ENCODE measurements at places on chromosomes 13 and 19. TPM values are rescaled to one million over a fixed set of nuclear protein-coding genes. Genes with fewer than 3 reads are reported as not detected.

DNA sequence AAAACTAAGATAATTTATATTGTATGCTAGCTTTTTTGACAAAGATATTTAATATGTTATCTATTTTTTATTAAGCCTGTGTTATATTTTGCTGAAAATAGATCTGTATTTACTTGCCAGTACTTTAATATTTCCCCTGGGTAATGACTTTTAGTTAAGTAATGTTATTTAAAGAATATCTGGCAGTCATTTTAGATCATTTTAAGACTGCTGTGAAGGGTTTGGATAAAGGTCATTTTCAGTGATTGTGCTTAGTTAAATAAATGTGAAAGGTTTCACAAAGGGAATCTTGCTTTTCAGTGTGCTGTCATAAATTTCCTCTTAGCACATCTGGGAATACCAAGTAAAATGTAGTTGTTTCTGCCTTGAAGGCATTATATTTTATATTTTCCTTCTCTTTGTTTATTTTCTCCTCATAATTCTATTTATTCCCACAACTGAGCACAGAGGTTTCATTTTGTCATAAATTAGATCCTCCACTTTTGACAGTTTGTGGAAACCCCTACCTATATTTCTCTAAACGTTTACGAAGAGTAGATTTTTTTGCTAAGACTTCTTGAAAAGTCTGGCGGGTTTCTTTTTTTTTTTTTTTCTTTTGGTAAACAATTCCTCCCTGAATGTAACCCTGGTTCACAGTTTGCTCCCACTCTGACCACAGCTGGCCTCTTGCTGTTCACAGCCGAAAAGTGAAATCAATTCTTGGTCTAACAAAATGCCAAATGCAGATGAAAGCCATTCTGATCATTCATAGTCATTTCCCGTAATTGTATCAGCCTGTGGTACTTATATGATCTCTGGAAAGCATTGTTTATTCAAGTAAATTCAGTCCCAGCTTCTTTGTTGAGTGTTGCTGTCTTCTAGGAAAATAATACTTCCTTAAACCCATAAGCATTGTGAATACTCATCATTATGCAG is 87.8 kb downstream of the MAB21L1 start:
- H3K27me3 ChIP-seq: no peaks in the 10 kb centered on the region
- no peak overlapping the region for H3K4me3 ChIP-seq
- DNase-seq: no peak
- no peak overlapping the region for H3K27ac ChIP-seq
- H3K4me1 ChIP-seq: no peaks in the 10 kb centered on the region

The NXNL1 gene
- not detected for polyA plus RNA-seq

DNA sequence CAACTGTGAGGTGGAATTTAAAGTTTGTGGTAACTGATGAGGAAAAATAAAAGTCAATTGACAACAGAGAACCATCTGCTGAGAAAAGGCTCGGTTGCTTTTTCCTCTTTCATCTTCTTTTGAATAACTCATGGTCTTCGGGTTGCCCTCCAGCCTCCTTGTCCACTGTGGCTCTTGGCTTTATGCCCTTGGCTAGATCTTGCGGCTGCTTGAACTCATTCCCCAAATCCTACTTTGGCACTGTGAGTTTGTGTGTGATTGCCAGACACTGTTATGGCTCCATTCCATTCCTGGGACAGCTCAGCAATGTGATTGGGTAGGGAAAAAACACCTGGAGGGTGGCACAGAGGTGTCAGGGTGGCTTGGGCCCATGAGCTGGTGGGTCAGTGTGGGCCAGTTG is 387.4 kb downstream of the DLEU7 start:
- H3K4me3 ChIP-seq: no peak overlapping the region
- no peaks in the 10 kb centered on the region for H3K4me1 ChIP-seq
- H3K27ac ChIP-seq: no peak overlapping the region
- DNase-seq: no peak
- no peaks in the 10 kb centered on the region for H3K36me3 ChIP-seq
- no peaks in the 10 kb centered on the region for H3K27me3 ChIP-seq

The DCLK1 gene
- 0.04 TPM for polyA plus RNA-seq

DNA sequence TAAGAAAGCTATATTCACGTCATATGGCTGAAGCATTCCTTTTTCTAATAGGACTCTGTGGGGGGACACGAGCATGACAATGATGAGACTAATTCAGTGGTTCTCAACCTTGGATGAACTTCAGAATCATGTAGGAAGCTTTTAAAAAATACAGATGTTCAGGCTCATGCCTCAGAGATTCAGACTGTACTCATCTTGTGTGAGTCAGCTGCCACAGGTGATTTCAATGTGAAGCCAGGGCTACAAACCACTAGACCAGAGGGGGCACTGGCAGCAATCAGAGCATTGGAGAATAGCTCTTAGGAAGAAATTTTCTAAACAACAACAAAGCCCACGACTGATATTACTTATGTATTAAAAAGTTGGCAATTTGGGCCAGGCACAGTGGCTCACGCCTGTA is 91.7 kb downstream of the SERP2 start:
- no peak for DNase-seq
- H3K36me3 ChIP-seq: no peaks in the 10 kb centered on the region
- no peaks in the 10 kb centered on the region for H3K27me3 ChIP-seq
- no peak overlapping the region for H3K27ac ChIP-seq
- H3K4me3 ChIP-seq: no peak overlapping the region

GRCh38 chr19:1079566-1080111 is 12.7 kb downstream of the ARHGAP45 start:
- H3K27ac ChIP-seq: no peak overlapping the region
- no peaks in the 10 kb centered on the region for H3K27me3 ChIP-seq
- H3K36me3 ChIP-seq: peaks cover 3% of the 10 kb centered on the region
- H3K4me1 ChIP-seq: peaks cover 10% of the 10 kb centered on the region
- DNase-seq: no peak
